Nasal cavity respiratory epithelium epithelial cell of viscerocranial mucosa (primary cell): ENCODE measurements at places on chromosomes 2 and 18. TPM values are rescaled to one million over a fixed set of nuclear protein-coding genes. Genes with fewer than 3 reads are reported as not detected.

TTN gene
- total RNA-seq, result under 0.01 TPM in 2 replicates

ATOH8 gene
- total RNA-seq, result 0.07 TPM in 1 of 2 replicates, not detected in the other

SGO2 gene
- total RNA-seq, result 0.68 and 1.3 TPM in 2 replicates

LRRTM4 gene
- total RNA-seq, result not detected in 2 replicates

NEURL3 gene
- 0.50 TPM in 1 of 2 replicates, not detected in the other for total RNA-seq

ARHGEF33 gene
- under 0.01 and 0.21 TPM in 2 replicates for total RNA-seq

PSMA8 gene
- total RNA-seq, result not detected in 2 replicates

FOSL2 gene
- 61.9 and 187 TPM in 2 replicates for total RNA-seq

VIT gene
- total RNA-seq, result not detected in 2 replicates

POTEC gene
- not detected in 2 replicates for total RNA-seq

TNFRSF11A gene
- total RNA-seq, result 0.34 and 1.00 TPM in 2 replicates

TRIM43 gene
- under 0.01 TPM in 1 of 2 replicates, not detected in the other for total RNA-seq

CDC42EP3 gene
- total RNA-seq, result 20.8 and 53.9 TPM in 2 replicates

CNTNAP5 gene
- not detected in 2 replicates for total RNA-seq

TTC32 gene
- 5.1 and 6.2 TPM in 2 replicates for total RNA-seq

YPEL5 gene
- total RNA-seq, result 96.0 and 116 TPM in 2 replicates

LONRF2 gene
- under 0.01 TPM in 1 of 2 replicates, not detected in the other for total RNA-seq

R3HDM1 gene
- 6.2 and 16.1 TPM in 2 replicates for total RNA-seq

GREB1L gene
- 0.34 and 1.6 TPM in 2 replicates for total RNA-seq

FAHD2B gene
- total RNA-seq, result 7.8 and 12.6 TPM in 2 replicates
